Lung (tissue), 17 donors: ENCODE measurements at places on chromosomes 4 and X.

- no peak overlapping the region for H3K27ac ChIP-seq
- H3K4me3 ChIP-seq = no peak overlapping the region
- no peaks in the 10 kb centered on the region for H3K4me1 ChIP-seq
- DNase-seq = no peak
- H3K36me3 ChIP-seq = no peaks in the 10 kb centered on the region
- H3K27me3 ChIP-seq = no peaks in the 10 kb centered on the region
Observed at GRCh38 chr4:90445380-90445779, 318.2 kb downstream of the CCSER1 start.

- DNase-seq = no peak
- no peaks in the 10 kb centered on the region for H3K4me1 ChIP-seq
- no peaks in the 10 kb centered on the region for H3K27me3 ChIP-seq
- H3K27ac ChIP-seq = no peak overlapping the region
- no peaks in the 10 kb centered on the region for H3K36me3 ChIP-seq
- no peak overlapping the region for H3K4me3 ChIP-seq
Observed at GRCh38 chr4:103996064-103996463, 276.3 kb upstream of the TACR3 start.

GRCh38 chr4:6152869-6153705 lies 47.3 kb downstream of the JAKMIP1 start:
- H3K4me3 ChIP-seq = no peak overlapping the region
- H3K36me3 ChIP-seq = no peaks in the 10 kb centered on the region
- DNase-seq = no peak
- H3K27ac ChIP-seq = no peak overlapping the region
- H3K27me3 ChIP-seq = no peaks in the 10 kb centered on the region
- no peaks in the 10 kb centered on the region for H3K4me1 ChIP-seq

DNA sequence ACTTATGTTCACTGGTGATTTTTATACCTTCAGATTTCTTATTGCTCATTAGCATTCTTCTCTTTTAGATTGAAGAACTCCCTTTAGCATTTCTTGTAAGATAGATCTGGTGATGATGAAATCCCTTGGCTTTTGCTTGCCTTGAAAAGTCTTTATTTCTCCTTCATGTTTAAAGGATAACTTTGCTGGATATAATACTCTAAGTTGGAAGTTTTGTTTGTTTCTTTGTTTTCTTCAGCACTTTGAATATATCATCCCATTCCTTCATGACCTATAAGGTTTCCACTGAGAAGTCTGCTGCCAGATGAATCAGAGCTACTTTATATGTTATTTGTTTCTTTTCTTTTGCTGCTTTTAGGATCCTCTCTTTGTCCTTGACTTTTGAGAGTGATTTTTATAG lies 18.5 kb downstream of the CC2D2A start:
- no peaks in the 10 kb centered on the region for H3K4me1 ChIP-seq
- H3K27ac ChIP-seq = no peak overlapping the region
- DNase-seq = no peak
- H3K4me3 ChIP-seq = no peak overlapping the region

DNA sequence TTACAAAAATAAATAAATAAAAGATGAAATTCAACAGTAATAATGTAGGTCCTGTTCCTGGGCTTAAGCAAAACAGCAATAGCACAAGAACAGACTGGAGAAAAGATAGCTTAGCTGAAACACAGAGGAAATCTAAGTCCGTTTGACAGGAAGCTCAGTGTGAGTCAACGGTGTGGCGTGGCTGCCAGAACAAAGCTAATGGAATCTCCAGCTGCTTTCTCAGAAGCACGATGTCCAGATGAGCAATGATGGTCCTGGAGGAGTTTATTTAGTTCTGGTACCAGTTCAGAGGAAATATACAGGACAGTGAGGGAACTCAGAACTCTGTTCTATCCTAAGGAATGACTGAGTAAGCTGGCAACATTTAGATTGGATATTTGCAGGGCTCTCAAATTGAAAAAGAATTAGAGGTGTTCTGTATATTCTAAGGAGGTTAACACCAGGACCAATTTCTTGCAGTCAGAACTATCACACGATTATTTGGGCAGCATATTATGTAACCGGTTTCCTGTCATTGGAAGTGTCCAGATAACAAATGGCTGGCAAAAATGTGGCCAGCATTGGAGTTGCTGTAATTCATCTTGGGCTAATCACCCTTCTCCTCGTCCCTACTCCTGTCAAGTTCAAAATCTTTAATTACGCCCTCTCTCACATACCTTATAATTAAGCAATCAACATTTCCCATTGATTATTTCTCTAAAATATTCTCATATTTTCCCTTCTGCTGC lies 12.7 kb downstream of the GAB3 start:
- DNase-seq = peak; percentile 65
- peaks cover 17% of the 10 kb centered on the region for H3K4me1 ChIP-seq
- H3K27me3 ChIP-seq = no peaks in the 10 kb centered on the region

DNA sequence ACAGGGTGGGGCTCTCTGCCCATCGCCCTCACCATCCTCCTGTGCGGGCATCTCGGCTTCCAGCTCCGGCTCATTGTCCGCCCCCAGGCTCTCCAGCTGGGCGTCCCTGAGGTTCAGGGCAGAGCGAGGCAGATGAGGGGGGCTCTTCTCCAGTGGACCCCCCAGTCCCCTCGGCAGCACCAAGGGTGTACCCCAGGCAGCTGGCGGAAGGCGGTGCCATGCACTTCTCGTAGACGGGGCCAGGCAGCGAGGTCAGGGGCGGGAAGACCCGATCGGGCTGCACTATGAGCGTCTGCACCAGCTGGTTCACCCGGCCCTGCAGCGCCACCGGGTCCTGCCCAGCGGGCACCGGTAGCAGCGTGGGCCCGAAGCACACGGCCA lies 5.5 kb downstream of the AVPR2 start:
- H3K27ac ChIP-seq = no peak overlapping the region
- DNase-seq = no peak
- no peaks in the 10 kb centered on the region for H3K4me1 ChIP-seq
- no peaks in the 10 kb centered on the region for H3K27me3 ChIP-seq

- no peaks in the 10 kb centered on the region for H3K27me3 ChIP-seq
- no peak for DNase-seq
- H3K27ac ChIP-seq = no peak overlapping the region
- H3K36me3 ChIP-seq = no peaks in the 10 kb centered on the region
Observed at GRCh38 chr4:187470061-187470460, 525.5 kb upstream of the ZFP42 start.
